ENCODE measurements at places on chromosomes 3 and 15.
A peak's percentile ranks its signal among the peaks of the same experiment; 100 is the strongest.

DNA sequence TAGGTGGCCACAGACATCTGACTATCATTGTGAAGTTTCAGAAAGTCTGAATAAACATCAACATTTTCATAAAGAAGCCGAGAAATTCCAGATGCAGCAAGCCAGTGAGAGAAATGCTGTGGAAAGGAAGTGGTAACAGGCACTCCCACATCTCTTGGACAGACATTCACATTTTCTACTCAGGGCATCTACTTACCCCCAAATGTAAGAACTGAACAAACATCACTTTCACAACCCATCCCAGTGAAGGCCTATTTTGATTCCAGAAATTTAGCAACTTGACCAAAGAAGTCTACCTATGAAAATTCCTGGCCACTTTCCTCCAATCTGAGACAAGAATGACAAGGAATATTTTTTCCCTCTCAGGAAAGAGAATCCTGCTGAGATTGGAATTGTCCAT lies 224.8 kb upstream of the DCBLD2 start:
- DNase-seq: no peak

GRCh38 chr3:23442598-23443383 lies 239.7 kb downstream of the UBE2E2 start:
- DNase-seq: no peak

DNA sequence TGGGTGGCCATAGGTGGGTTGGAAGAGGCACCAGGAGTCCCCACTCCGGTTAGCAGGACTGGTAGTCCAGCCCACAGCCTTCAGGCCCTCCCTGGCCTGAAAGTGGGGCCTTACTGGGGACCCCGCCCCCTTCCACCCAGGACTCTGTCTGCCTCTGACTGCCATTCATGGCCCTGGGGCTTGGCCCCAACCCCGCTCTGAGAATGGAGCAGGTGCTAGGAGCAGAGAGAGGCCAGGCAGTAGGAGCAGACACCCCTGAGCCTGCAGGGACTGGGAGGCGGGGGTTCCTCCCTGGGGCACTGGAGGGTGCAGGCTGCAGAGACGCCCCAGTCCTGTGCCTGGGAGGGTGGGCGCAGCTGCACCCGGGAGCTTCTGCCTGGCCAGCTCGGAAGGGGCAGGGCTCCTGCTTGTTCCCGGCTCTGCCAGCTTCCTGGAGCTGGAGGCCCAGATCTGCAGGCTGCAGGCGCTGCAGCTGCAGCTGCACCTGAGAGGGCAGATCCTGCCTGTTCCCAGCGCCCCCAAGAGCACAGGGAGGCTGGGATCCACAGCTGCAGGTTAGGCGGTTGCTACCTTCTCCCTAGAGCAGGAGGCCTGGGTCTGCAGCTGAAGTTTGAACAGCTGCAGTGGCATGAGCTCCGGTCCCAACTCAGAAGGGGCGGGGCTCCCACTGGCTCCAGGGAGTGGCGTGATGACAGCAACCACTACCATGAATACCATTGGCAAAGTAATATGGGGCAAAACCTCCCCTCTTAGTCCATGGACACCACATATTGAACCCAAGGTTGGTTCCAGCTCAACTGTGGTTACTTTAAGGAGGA lies 194.7 kb downstream of the SQOR start:
- peak; percentile 5 for DNase-seq

DNA sequence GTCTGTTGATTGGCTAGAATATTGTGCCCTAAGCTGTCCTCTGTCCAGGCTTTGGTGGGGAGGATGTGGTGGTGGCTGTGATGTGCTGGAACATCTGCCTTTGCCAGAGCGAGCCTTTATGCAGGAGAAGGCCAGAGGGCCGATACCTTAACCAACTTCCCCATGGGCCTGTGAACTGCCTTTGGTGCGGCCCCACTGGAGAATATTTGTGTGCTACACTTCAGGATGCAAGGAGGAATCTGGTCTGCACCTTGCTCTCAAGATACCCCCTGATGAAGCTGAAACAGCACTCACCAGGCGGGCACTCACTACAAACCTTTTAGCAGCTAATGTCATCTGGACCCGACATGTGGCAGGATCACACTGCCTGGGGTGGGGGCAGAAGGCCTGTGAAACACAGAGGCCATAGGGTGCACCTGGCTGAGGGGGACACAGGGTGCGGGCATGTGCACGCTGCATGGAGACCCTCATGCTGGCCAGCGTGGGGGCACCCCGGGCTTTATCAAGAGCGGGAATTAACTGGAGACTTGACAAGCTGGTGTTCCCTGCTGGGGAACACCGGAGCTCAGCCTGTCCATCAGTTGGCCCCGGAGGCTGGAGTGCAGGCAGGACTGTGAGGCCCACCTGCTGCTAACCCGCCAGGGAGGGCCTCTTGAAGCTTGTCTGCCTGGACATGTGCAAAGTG lies 16.4 kb downstream of the PRR23E start:
- peak; percentile 32 for DNase-seq

- DNase-seq: no peak
Observed at GRCh38 chr3:161093895-161094294, 11.3 kb downstream of the B3GALNT1 start.

GRCh38 chr15:25710184-25710583 lies 152.9 kb downstream of the ATP10A start:
- DNase-seq: no peak

DNA sequence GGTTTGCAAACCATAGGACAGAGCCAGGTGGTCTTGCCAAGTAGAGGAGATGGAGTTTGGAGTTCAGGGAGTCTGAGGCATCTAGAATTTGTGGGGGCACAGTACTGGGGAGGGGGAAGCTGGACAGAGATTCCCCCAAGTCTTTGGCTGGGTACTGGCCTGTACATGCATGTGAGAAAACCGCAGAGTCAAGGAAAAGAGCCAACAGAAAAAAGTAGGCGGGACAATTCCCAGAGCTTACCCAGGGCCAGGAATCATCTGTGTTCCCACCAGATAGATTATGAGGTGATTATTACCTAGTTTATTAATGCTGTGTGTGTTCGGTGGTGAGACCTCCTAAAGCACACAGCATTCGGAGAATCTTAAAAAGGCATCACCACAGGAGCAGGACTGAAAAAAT lies 11.3 kb downstream of the LYSMD4 start:
- DNase-seq: no peak

DNA sequence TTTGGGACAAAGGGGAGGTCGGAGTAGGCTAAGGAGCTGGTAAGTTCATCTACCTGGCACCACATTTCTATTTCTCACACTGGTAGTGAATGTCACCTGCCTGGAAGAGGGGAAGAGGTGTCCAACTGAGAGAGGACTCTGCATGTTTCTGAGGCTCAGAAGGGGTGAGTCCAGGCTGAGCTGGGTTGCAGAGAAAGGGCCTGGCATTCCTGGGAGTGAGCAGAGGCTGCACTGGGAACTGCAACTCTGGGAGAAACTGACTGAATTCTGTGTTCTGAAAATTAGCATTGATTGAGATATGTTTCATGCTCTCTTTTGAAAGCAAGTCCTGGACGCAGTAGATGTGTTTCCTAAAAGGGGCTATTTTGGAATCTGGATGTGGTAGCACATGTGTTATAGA lies 32.3 kb upstream of the ARNT2 start:
- DNase-seq: no peak

GRCh38 chr3:173902871-173903270 lies 505.3 kb downstream of the NLGN1 start:
- DNase-seq: no peak

DNA sequence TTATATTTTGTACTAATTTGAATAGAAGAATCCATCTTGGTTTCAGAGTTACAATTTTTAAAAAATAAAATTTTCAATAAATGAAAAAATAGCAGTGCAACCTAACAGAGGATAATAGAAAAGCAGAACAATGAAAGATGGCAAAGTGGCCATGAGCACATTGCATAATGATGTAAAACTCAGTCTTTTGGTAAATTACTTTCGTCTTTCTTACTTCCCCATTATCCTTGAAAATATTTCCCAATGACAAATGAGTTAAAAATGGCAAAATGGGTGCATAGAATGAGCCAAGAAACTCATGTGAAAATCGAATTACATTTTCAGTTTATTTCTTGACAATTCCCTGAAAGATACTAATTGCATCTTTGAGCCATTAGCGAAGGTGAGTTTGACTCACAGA lies 236.4 kb downstream of the CDIN1 start:
- DNase-seq: no peak

DNA sequence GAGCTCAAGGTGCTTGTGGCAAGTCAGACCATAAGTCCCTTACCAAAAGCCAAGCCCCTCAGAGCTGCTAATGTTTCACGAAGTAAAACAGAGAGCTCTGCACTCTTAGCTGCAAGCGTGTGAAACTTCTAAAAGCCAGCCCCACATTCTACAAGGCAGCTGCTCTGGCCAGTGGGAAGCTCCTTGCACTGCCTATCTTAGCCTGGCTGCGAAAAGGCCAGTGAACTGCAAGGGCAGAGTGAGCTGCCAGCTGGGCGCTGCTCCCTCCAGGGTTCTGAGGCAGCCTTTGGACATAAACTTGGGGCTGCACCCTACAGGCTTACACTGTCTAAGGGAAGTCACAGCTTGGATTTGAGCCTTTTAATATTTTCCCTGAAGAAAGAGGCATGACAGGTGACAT lies 2.2 kb upstream of the MUSTN1 start:
- DNase-seq: no peak

GRCh38 chr3:178195824-178196223 lies 340.4 kb upstream of the KCNMB2 start:
- no peak for DNase-seq

GRCh38 chr3:50201573-50202315 lies 3.3 kb upstream of the SLC38A3 start:
- no peak for DNase-seq

- no peak for DNase-seq
Observed at GRCh38 chr3:58102976-58103451, 94.8 kb downstream of the FLNB start.

GRCh38 chr3:100467133-100467532 lies 25.3 kb upstream of the TMEM45A start:
- DNase-seq: no peak

DNA sequence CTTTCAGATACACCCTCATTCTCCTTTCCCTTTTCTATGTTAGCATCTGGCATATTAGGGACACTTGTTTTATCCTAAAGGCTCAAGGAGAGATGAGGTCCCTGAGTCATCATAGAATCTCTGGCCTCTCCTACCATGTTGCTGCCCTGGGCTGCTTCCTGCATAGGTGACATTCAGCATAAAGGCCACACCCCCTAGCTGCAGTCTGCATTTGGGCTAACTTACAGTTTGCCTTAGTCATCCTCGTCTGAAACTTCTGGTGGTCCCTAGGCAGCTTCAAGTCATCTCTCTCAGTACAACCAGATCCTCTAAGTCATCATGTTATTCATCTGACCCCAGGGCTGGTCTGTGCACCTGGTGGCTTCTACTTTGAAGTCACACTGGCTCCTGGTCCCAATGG lies 982.7 kb upstream of the NR2F2 start:
- DNase-seq: no peak

- peak; percentile 6 for DNase-seq
Observed at GRCh38 chr3:165837058-165837525, at the start of gene BCHE. Gene BCHE, minus strand, starts transcription at chr3:165837423. Its CDS starts 6,390 bp downstream, at chr3:165831033.

DNA sequence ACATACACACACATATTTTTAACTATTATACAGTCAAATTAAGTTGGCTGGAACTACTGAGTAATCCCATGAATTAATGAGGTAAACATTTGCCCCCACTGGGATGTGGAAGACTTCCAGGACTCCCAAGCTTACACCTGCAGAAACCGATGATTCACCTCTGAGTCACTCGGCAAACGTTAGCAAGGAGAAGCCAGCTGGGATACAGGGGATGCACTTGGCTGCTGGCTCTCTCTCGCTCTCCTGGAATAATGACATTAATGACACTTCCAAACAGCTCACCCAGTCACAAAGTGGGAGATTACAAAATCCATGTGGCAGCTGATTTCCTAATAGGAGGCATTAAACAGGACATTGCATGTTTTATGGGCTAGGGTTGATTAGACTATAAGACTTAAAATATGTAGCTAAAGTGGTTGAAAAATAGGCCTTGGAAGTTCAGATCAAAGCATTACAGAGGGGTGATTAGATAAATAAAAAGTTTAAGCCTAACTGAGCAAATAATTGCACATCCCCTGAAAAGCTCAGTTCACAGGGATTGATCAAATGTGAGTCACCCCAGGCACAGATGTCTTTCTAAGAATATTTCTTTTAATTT lies 500.9 kb downstream of the SOX2 start:
- DNase-seq: peak; percentile 85

- DNase-seq: peak; percentile 39
Observed at GRCh38 chr15:89129123-89129815, 41.0 kb downstream of the ABHD2 start.

- DNase-seq: no peak
Observed at GRCh38 chr3:120227710-120228347, 57.2 kb downstream of the GPR156 start.

GRCh38 chr15:61736790-61737189 lies 323.5 kb downstream of the VPS13C start:
- no peak for DNase-seq

DNA sequence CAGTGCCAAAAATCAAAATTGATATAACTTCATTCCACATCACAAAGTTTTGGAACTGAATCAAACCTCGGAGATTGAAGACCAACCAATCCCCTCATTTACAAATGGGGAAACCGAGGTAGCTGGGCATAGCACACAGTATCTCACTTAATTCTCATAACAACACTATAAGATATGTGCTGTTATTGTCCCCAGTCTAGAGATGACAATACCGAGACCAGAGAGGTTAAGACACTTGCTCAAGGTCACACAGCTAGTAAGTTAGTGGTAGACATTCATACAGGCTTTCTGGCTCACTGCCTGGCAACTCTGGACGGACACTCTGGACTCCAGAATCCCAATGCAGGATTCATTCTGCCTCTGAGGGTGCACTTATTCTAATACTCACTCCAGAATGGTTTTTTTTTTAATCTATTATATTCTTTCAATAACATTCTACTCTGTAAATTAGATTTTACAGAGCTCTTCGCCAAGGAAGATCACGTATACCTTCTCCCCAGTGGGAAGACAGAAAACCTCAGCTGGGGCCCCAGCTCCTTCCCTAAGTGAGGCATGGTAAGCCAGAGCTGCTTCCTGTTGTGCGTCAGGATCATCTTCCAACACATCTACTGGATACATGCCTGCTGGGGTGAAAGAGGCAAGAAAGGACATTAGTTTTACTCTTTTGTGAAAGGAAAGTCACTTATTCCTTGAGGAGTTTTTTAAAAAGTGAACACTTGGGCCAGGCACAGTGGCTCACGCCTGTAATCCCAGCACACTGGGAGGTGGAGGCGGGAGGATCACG lies 128.4 kb upstream of the IGF1R start:
- DNase-seq: no peak

- no peak for DNase-seq
Observed at GRCh38 chr3:174529298-174529697, 329.8 kb upstream of the NAALADL2 start.

DNA sequence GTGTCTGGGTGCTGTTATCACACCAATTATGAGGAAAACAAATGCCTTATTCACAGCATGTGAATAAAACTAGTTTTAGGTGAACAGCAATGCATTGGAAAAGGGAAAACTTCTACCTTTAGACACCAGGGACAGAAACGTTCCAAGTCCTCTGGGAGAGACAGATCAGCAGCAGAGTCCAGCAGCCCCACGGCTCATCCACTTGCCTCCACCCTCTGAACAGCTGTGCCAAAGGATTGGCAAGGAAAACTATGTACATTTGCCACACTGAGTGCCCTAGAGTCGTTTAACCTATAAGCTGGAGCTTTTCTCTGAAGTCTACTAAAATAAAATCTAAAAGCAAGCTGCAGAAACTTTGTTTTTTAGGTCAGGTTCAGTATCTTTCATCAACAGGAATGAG lies 107.7 kb upstream of the EIF1B start:
- no peak for DNase-seq
